HS-27A (cell line): ENCODE measurements at places on chromosomes 2 and 18.
A peak's percentile ranks its signal among the peaks of the same experiment; 100 is the strongest.

DNA sequence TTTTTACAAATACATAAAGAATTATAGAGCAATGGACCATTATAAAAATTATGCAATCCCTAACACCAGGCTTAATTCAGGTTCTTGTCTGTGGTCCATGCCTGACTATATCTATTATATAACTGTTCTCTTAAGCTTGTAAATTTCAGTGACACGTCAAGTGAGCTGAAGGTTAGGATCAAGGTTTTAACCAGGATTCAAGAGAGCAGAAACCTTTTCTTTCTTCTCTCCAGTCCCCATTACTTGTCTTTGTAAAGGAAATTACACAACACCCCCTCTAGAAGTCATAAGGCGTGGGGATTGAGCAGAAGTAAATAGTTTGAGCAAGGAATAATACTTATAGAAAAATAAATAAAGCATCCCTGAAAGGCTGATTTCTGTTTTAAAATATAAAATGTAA is 122.0 kb downstream of the ZNF521 start:
- no peak for DNase-seq

GRCh38 chr2:200428961-200429665 is 80.8 kb downstream of the KCTD18 start:
- no peak for DNase-seq

DNA sequence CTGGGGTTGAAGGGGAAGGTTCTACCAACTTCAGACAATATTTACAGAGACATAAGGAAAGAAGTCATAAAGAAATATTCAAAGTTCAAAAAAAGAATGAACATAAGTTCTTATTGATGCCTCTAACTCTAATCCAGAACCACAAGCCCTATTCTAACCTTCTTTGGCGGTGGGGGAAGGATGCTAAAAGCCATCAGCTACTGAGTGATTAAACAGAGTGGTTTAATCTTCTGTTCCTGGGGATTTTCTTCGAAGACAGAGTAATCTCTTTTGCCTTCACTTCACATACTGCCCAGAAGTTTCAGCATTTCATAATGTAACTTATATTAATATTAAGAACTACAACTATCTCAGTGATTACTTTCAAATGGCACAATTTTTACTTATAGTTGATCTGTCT is 51.2 kb upstream of the TXNDC2 start:
- DNase-seq: no peak

DNA sequence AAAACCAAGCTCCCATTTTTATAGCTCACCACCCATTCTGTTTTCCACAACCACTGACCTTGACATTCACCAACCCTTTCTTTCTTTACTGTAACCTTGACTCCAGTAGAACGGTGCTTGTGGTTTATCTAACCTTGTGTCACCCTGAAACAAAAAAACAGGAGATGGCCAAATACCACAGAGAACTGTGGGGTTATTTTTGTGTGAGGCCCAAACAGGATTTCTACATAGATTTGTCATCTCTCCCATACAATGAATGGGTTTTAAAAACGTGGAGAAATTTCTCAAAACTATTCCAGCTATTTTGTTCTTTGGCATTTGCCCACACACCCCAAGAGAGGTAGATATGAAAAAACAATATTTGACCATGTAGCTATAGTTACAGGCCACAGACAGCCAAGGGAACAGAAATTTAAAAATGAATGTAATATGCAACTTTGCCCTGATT is 231.3 kb upstream of the TANK start:
- peak; percentile 24 for DNase-seq

DNA sequence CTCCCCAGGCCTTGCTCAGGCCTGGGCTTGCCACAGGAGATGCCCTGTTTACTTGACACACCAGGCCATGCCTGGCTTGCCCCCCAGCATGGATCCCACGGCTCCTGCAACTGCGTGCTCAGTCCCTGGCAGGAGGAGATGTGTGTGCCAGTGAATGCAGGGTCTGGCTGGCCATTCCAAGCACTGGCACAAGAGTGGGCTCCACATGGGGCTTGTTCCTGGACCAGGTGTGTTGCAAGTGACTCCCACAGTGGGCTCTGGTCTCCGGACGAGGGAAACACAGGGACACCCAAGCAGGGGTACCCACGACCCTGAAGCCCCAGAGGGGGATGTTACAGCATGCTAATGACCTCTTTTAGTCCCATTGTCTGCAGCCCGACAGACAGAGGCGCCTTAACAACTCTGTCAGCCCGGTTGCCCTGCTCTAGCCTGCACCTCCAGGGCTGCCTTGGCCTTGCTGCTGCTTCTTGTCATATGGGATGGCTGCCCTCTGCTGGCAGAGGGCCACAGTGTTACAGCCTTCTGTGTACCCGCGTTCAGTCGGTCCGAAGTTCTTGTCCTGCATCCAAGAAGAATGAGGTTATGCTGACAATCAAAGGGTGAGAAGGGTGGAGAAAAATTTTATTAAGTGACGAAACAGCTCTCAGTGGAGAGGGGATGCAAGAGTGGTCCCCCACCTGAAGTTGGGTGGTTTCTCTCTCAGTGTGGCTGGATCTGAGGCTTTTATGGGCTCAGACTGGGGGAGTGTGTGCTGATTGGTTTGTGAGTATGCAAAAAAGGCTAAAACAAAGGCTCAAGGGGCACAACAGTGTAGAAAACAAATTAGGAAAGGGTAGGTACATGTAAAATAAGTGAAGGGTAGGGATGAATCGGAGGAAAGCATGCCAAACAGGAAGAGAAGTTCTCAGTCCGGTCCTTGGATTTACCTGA is 180.4 kb downstream of the MBD5 start:
- DNase-seq: peak; percentile 11

GRCh38 chr2:7014174-7014640 is 97.0 kb downstream of the RNF144A start:
- no peak for DNase-seq

GRCh38 chr2:49199266-49199665 is 45.0 kb upstream of the FSHR start:
- DNase-seq: no peak

DNA sequence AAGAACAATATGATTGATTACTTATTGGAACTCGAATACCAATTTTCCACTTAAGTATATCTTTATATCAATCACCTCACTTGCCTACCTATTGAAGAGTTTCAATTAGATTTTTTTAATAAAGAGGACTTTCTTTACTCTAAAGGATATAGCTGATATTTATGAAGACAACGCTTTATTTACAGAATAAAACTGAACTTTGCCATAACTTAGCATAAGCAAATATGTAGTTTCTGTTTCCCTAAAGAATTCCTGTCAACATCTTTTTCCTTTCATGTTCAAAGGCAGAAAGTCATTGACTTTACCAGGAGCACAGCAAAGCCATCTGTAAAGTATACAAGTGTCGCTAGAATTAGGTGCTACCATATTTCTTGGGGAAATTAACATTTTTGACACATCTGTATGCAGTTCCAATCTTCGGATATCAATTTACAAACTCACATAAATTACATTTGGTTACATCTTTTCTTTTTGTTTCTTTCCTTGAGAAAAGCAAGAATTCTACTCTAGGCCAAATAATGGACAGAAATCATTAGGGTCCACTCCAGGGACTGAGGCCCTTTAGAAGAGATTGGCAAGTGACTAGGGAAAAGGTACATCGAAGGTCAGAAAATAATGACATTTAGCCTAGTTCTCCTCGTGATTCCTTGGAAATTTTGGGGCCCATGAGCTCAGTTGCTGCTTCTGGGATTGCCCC is 7.5 kb upstream of the SCN1A start:
- no peak for DNase-seq

DNA sequence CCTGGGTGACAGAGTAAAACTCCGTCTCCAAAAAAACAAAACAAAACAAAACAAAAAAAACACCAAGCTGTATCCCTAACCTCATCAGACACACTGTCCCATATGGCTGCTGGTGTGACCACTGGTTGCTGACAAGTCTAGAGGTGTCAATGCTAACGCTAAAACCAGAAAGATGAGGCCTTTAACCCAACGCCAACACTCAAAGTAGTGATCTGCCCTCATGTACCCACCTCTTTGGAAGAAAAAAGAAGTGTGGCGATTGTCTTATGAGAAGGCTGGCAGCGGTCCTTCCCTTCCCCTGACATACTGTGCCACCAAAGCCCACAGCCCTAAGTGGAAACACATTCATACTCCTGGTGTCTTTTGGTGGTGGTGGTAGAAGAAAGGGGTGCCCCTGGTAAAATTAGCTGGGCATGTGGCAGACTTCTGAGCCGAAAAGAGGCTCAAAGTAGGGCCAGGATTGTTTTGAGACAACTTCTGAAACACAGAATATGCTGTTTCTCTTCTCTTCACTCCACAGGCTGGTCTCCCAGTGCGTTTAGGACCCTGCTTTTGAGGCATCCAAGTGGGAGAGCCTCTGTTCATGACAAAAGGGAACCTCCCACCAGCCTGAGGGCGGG is 9.8 kb downstream of the SERTAD2 start:
- DNase-seq: no peak

GRCh38 chr2:164967781-164968228 is 12.5 kb upstream of the SLC38A11 start:
- DNase-seq: no peak

- no peak for DNase-seq
Measured at GRCh38 chr2:82665691-82666090, 1793.4 kb downstream of the SUCLG1 start.

DNA sequence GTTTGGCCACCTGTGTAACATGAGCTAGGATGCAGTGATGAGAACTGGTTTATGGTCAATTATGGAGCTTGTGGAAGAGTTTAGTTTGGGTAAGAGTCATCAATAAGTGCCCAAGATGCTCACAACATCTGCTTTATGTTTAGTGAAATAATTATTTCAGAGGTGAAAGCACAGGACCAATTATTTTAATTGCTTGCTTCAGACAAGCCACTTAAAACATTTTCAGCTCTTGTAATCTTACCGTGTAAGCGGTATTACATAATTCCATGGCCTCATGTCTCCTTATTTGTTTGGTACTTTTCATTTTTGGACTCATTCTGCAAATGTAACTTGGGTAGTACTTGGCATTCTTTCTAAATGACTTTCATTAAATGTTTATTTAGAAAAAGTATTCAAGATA is 5.4 kb downstream of the B3GNT2 start:
- DNase-seq: no peak

GRCh38 chr2:113129519-113130078 is 2.2 kb downstream of the IL1RN start:
- no peak for DNase-seq

GRCh38 chr2:48170281-48170680 is 264.0 kb upstream of the FBXO11 start:
- no peak for DNase-seq

DNA sequence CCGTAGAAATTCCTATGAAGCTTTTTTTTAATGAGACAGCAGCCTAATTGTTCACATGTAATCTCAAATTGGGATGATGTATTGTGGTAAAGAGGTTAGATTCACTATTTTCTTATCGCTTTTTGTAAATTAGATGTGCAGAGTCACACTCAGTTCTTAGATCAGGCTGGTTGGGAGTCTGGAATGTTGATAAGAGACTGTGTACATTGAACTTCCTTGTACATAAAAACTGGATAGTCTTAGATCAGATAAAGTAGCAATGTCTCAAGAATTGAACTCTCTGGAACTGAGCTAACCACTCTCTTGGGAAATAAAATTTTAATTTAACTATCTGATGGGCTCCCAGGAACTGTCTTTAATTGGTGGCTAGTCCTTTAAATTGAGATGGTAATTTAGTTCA is 108.1 kb upstream of the MSTN start:
- no peak for DNase-seq

DNA sequence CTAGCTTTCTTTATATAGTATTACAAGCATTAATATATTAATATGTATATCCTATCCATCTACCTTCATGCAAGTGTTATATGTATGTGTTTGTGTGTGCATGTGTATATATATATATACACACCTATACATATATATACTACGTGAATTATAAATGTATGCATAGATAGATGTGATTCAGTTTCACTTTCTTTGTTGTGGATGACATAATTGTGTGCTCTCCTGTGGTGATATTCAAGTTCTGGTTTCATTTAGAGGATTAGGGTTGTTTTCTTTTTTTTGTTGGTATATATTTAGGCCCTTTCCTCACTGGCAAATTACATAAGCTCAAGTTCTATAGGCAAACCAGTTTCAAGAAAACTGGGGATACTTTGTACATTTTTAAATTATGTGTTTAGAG is 225.7 kb upstream of the FANCL start:
- DNase-seq: no peak

- DNase-seq: no peak
Measured at GRCh38 chr18:3424280-3424890, 25.6 kb upstream of the TGIF1 start.

DNA sequence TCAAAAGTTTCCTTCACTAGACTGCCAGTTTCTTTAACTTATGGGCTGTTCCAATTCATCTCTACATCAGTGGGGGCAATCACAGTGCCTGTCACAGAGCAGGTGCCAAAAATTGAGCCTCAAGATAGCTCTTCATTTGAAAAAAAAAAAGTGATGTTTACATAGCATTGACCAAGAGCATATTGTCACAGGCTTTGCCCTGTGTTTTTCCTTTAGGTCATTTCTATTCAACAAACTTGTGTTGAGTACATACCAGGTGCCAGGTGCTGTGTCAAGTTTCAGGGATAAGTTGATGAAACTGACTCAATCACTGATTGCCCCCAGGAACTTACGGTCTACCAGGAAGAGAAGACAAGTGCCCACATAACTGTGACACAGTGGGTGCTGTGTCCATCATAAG is 22.2 kb upstream of the NT5C1B start:
- DNase-seq: no peak

GRCh38 chr2:70698847-70699246 is 69.2 kb downstream of the ADD2 start:
- DNase-seq: no peak

GRCh38 chr2:43927442-43927841 is 68.3 kb downstream of the LRPPRC start:
- DNase-seq: no peak

DNA sequence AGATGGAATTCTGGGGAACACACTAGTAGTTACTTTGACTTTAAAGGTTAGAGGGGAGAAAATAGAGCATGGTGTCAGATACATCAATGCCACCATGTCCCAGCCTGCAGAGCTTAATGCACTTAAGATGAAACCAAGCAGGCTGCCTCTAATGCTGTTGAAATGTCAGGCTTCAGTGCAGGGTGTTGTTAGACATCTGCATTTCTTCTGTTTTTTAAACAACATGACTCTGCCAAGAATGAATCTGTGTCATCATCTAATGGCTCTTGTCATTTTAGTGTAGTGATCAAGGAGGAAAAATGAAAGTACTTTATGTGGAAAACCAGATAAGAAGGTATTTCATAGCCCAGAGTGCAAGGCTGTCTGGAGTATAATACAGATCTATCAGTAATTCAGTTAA is 29.9 kb downstream of the LYPD1 start:
- no peak for DNase-seq

- DNase-seq: no peak
Measured at GRCh38 chr2:68385220-68385906, 20.3 kb downstream of the PLEK start.

DNA sequence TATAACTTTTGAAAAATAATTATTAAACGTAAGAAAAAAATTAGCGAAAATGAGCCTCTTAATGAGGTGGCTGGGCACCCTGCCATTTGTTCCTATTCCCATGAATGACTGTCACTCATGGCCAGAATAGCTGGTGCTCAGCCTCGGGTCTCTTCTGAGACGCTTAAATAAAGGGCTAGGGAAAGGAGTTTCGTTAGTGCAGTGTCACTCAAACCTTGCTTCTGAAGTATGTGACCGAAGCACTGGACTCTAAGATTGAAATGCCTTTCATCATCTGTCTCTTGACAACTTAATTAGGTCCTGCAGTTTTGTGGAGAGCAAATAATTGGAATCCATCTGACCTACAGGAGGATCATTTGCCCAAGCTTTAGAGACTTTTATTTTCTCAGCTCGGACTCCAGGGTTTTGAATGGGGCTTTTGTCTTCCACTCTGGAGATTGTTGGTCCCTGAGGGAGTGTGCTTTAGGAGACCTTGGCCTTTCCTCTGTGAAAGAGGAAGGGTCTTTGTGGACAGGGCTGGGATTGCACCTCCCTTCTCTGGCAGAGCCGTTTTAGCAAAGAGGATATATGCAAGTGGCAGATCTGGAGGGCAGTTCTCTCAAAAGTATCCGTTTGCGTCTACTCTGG is 42.3 kb upstream of the FHOD3 start:
- DNase-seq: no peak
